ENCODE measurements at places on chromosomes 7 and 10.
A peak's percentile ranks its signal among the peaks of the same experiment; 100 is the strongest.

GRCh38 chr7:219581-220150, 27.3 kb downstream of the FAM20C start:
- peak; percentile 25 for DNase-seq

GRCh38 chr7:128888039-128888755, 22.3 kb downstream of the KCP start:
- DNase-seq = no peak

DNA sequence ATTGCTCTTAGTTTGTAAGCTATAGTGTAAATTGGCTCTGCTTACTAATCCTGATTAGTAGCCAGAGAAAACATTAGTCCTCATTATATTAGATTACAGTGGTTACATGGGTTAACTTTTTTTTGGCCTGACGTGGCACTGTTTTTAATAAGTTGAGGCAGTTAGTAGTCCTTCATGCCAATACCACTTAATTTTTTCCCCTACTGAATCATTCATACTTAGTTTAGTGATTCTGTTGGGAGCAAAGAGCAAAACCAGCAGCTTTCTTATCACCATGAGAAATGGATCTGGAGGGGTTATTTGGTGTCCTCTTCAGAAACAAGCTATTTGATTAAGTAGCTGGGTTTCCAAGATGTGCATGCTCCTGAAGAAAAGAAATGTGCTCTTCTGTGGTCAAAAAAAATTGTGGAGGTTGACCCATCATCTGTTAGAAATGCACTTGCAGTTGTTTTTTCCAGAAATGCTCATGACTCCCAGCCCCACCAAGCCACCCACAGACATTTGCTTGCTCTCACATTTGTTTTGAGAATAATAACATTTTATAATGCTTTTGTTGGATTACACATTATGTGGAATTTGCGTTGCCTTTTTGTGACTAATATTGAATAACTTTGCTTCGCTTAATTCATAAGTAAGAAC, 258.5 kb downstream of the HDAC9 start:
- no peak for DNase-seq

GRCh38 chr10:119973281-119973680, 80.8 kb downstream of the SEC23IP start:
- DNase-seq = no peak

GRCh38 chr7:133436014-133436428, 183.1 kb downstream of the EXOC4 start:
- no peak for DNase-seq

DNA sequence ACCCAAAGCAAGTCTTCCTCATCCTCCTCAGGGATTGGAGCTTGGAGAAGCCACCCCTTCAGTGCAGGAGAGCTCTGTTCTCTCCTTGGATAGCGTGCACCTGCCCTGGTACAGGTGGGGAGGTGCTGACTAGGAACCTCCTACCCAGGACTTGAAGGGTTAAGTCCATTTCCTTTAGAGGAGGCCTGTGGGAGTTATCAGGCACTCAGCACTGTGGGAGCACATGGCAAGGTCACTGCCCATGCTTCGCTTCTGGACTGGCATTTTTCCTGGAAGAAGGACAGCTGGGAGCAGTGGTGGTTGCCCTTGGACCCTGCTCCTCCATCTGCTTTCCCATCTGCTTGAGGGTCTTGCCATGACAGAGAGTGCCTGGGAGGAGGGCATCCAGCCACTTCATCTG, 142.8 kb downstream of the CXCL12 start:
- no peak for DNase-seq

GRCh38 chr7:28586736-28587135, 174.4 kb downstream of the CREB5 start:
- no peak for DNase-seq

GRCh38 chr7:23443974-23444373, 26.3 kb downstream of the IGF2BP3 start:
- DNase-seq = no peak

DNA sequence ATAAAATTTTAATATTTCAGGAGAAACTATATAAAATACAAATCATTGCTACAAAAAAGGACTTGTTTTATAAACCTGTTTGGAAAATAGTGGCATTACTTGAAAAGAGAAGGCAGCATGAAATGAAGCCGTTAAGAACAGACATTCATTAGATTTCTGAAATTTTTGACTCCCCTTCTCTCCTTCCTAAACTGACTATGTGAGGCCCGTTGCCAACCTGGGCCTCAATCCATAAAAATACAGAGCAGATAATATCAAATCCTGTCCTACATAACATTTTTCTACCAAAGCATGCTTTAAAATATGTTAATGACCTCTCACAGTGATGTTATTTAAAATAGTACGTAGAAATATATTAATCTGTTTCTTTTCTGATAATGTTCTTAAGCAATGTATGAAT, 34.5 kb upstream of the ING3 start:
- no peak for DNase-seq

GRCh38 chr10:44911081-44911540, at the start of gene TMEM72:
TMEM72 (plus strand) TSS chr10:44911337; CDS start chr10:44911513, 176 bp downstream.
- DNase-seq = no peak

- DNase-seq = no peak
These were observed 31.0 kb downstream of the ADRA2A start for GRCh38 chr10:111107846-111108245.

- no peak for DNase-seq
These were observed 481.0 kb upstream of the SEMA3A start for GRCh38 chr7:84675633-84676034.

DNA sequence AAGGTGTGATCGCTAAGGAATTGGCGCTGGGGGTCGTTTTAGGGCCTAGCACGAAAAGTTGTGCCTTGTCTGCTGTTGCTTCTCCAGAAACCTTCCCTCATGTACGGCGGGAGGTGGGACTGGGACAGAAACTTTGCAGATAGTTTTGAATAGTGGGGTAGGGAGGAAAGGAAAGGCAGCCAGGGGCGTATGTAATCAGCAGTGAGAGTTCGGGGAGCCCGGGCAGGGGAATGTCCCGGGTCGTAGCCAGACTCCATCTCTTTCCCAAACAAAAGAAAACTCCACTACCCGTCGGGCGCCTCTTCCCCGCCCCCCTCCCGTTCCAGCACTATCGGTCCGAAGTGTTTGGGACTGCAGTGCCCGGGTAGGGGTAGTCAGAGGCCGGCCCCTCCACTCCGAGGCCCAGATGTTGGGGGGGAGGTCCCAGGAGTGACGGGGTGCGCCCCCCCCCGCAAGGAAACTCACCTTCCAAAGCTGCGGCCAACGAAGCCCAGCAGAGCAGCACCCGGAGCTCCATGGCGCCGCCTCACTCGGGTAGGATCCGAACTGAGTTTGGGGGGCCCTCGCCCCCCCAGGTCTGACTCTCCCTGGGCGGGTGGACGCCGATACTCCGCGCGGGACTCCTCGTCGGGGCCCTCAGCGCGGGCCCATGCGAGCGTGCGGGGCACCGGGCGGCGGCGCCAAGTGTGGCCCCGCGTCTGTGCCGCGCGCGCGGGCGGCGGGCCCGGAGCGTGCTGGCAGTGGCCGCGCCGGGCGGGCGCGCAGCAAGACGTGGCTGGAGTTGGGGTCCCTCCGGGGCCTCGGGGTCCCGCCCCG, 601 bp downstream of the EPHB4 start:
- no peak for DNase-seq

DNA sequence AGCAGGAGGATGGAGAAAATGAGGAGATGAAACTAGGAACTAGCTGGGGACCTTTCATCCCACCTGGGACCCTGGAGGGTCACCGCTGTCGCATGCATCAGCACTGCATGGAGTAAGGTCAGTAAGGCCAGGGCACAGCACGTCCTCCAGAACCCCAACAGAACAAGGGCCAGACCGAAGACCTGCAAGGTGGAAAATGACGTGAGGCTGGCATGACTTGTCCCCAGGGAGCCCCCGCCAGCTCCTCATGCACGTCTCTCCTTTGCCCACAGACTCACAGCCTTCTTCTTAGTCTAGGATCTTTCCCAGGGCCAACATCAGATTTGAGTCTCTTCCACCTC, 4.7 kb downstream of the ZNF488 start:
- no peak for DNase-seq

DNA sequence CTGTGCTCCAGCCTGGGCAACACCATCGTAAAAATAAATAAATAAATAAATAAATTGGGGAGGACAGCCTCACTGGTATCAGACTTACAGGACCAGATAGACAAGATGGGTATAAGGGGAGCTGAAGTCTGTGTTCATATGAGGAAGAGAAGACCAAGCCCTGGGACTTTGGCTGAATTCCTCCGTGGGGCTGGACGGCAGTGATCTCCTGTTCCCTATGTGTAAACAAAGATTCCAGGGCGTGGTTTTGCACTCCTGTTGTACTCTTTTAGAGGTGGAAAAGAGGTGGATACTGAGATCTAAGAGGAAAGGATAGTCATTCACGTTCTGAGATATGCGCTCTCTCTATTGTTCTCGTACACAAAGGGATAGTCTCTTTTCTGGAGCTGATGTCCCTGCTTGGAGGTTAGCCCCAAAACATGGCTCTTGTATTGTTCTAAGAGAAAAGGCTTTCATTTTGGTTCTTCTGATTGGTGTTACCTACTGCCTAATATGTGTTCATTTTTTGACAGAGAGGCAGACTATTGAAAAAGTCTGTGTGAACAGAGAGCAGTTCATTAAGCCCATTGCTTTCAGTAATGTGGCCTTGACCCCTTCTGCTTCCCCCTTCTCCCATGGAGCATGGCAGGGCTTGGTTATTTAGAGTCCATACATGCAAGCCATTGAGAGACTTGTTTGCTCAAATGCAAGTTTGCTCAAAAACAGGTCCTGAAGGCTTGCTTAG, 12.3 kb downstream of the KCTD7 start:
- no peak for DNase-seq

GRCh38 chr10:77049896-77050295, 587.7 kb downstream of the KCNMA1 start:
- no peak for DNase-seq

DNA sequence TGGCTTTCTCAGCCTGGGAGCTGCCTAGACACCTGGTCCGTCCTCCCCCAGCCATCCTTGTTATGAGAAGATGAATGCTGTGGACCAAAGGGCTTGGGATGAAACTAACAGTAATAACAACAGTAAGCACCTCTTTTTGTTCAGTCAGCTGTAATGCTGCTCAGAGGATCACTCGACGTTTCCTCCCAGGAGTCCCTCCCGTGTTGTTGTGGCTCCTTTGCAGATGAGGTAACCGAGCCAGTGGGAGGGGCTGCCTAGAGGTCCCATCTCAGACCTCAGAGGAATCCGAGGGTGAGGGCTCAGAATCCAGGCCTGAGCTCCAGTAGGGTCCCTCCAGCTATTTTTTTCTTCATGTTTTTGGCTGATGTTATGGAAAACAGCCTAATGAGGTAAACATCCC, 145.1 kb downstream of the TMEM178B start:
- DNase-seq = no peak

- DNase-seq = peak; percentile 25
These were observed 144.5 kb downstream of the NEURL1 start for GRCh38 chr10:103637927-103638557.

DNA sequence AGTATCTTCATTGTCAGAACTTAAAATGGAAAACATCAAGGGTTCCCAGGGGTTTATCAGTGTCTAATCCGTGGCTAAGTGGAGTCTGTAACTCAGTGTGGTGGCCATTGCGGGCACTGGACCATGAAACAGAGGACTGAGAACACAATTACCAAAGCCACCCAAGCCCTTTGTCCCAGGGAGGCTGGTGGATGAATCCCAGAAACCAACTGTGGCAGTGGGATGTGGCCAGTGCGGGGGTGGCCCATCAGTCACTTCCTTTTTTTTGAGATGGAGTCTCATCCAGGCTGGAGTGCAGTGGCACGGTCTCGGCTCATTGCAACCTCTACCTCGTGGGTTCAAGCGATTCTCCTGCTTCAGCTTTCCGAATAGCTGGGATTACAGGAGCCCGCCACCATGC, 61.8 kb downstream of the TACC2 start:
- DNase-seq = no peak

DNA sequence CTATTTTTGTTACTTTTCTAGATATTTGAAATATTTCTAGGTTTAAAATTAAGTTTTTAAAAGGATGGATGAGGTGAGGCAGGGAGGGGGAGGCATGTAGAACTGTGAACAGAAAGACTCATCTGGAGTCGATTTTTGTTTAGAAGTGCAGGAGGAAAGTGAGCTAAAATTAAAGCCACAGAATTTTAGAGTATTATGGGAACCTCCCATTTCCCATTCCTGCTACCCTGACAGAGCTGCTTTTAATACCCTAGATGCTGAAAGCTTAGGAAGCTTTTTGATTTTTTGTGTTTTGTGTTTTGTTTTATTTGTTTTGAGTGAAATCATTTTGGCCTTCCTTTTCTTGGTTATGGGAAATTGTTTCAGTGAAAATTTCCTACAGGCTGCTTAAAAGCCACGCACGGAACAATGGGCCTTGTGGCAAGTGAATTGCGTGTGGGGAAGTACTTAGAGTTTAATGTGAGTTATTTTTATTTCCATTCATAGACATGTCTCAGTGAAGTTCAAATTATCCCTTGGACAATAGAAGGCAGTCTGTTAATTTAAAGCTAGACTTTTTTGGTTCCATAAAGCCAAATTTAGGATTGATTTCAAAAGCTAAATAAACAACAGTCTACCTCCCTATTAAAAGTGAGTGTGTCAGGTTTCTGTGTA, 102.0 kb upstream of the HDAC9 start:
- no peak for DNase-seq

- DNase-seq = peak; percentile 16
These were observed 130.8 kb downstream of the PAXIP1 start for GRCh38 chr7:154871928-154872750.

DNA sequence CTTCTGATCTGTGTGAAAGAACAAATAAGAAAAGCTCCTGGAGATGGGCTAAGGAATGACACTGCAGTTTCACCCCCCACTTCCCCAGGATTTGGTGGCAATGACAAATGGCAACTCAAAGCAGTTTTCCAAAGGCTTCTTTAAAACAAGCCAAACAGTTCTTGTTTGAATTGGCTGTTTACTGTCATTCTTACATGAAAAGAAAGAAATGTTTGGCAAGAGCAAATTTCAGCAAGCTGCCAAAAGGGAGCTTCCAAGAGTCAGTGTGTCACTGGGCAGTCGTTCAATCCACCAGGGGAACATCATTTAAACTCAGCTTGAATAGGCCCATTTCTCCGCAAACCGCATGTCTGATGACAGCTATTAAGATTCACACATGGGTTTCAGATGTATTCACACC, 119.0 kb upstream of the RHOBTB1 start:
- peak; percentile 0 for DNase-seq

GRCh38 chr10:24571870-24572450, 151.7 kb downstream of the ARHGAP21 start:
- DNase-seq = no peak

GRCh38 chr7:158050441-158050977, 537.1 kb downstream of the PTPRN2 start:
- no peak for DNase-seq

DNA sequence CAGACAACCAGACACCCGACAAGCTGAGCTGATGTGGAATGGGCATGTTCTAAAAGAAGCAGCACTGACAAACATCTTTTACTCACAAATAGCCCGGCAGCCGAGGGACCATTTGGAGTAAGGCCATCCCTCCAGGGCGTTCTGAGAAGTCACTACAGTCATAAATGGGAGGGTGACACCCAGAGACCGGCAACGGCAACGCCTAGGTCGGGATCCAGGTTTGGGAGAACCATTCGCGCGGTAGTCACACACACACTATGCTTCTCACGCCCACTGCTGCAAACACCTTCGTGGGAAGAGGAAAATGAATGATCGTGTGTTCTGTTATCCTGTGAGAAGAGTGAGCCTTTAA, 9.8 kb downstream of the TNS3 start:
- no peak for DNase-seq

Data from hypothalamus (tissue), 51 donors.